H9 (cell line): ENCODE measurements at places on chromosomes 3 and 15.

DNA sequence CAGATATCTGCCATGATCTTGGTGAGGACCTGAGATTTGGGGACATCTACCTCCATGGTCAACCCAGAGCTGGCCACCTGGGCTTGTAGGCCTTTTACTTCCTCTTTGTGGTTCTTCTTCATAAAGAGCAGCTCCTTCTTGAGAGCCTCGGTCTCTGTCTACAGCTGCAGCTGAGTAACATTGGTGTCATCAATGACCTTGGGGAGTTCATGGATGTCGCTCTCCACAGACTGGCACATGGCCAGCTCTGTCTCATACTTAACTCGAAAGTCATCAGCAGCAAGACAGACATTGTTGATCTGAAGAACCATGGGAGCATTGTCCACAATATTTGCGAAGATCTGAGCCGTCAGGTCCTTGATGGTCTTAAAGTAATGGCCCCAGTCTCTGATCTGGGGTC lies 15.7 kb upstream of the RASA2 start:
- no peaks in the 10 kb centered on the region for H3K4me1 ChIP-seq
- peaks cover 5% of the 10 kb centered on the region; the same call in 1 of the 2 replicates for H3K36me3 ChIP-seq
- H3K27me3 ChIP-seq: no peaks in the 10 kb centered on the region
- no peak overlapping the region for H3K4me3 ChIP-seq
- no peak overlapping the region for H3K27ac ChIP-seq

GRCh38 chr3:39809995-39810595 lies 686 bp downstream of the MYRIP start:
- H3K4me1 ChIP-seq: peaks cover 5% of the 10 kb centered on the region; the same call in 1 of the 2 replicates
- peaks cover 15% of the 10 kb centered on the region for H3K27me3 ChIP-seq
- H3K36me3 ChIP-seq: no peaks in the 10 kb centered on the region
- no peak overlapping the region for H3K27ac ChIP-seq

DNA sequence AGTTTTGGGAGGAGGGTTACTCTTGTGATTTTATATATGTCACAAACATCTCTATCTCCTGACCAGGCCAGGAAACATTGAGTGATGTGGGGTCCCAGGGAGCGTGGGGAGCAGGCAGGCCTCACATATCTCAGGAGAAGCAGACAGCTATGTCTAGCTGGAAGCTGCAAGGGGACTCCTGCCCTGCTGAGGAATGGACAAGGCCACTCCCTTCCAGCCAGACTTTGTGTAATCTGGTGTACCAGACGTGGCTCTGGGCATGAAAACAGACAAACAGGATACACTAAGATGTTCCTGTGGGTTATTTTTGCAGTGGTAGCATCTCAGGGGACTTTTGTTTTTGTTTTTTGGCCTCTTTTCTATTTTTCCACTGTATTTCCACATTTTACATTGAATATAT lies 23.2 kb downstream of the CYP8B1 start:
- no peaks in the 10 kb centered on the region for H3K36me3 ChIP-seq
- H3K4me3 ChIP-seq: no peak overlapping the region
- no peaks in the 10 kb centered on the region for H3K27me3 ChIP-seq
- DNase-seq: no peak
- H3K27ac ChIP-seq: no peak overlapping the region

- peaks cover 12% of the 10 kb centered on the region for H3K4me1 ChIP-seq
- no peaks in the 10 kb centered on the region for H3K27me3 ChIP-seq
- no peak overlapping the region for H3K4me3 ChIP-seq
These were observed 36.8 kb downstream of the CA12 start for GRCh38 chr15:63344731-63345390.

- peaks cover 3% of the 10 kb centered on the region; the same call in 1 of the 2 replicates for H3K36me3 ChIP-seq
- no peaks in the 10 kb centered on the region for H3K27me3 ChIP-seq
- no peak for DNase-seq
These were observed 123.6 kb downstream of the MBNL1 start for GRCh38 chr3:152392272-152392880.

DNA sequence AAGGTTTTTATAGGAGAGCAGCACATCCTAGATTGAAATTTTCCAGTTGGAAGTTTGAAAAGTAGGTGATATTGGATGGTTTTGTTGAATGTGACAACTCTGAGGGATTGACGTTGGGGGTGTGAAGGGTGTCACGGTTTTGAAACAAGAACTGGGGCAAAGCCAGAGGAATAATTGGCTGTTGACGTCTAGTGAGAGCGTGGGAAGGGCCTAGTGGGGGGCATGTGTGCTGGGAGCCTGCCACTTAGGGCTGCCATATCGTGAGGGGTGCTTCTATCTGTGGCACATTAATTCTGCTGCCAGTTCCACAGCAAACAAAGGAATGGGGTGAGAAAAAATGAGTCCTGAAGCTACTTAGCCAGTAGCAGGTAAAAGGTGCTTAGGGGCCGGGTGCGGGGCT lies 129.4 kb downstream of the LRIG1 start:
- H3K36me3 ChIP-seq: peaks cover 7% of the 10 kb centered on the region
- H3K27me3 ChIP-seq: no peaks in the 10 kb centered on the region
- DNase-seq: no peak

DNA sequence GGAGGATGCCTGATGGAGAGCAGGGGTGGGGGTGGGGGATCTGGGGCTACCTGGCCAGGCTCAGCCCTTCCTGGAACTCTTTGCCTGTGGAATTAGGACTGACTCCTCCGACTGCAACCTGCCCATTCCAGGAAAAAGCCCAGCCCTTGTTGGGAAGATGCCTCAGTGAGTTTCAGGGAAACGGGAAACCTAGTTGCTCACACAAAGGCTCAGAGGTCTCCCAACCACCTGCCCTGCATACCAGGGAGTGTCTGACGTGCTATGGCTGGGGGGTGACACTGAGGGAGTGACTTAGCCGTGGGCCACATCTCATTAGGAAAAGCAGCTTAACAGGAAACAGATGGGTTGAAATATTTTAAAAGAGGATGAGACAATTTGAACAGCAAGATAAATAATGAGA lies 27.9 kb downstream of the CYP8B1 start:
- no peak overlapping the region for H3K27ac ChIP-seq
- H3K36me3 ChIP-seq: no peaks in the 10 kb centered on the region
- no peaks in the 10 kb centered on the region for H3K27me3 ChIP-seq
- peaks cover 3% of the 10 kb centered on the region; the same call in 1 of the 2 replicates for H3K4me1 ChIP-seq
- H3K4me3 ChIP-seq: no peak overlapping the region
